ENCODE measurements at places on chromosomes 2 and 18.
A peak's percentile ranks its signal among the peaks of the same experiment; 100 is the strongest.

DNA sequence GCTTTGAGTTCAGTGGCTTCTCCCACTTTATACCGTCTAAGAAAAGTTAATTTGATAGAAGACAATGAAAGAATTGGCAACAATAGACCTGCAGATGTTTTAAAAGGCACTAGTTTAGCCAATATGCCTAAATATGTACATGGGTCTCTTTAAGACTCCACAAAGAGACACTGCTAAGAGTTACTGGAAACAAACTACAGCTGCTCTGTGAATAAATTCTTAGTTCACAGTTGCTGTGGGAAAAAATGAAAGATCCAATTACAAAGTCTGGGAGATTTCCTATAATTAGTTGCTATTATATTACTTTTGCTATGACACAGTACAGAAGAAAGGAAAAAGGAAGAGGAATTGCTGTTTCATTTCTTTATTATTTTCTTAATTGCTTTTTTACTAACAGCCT is 34.3 kb downstream of the SCN9A start:
- no peak for DNase-seq

DNA sequence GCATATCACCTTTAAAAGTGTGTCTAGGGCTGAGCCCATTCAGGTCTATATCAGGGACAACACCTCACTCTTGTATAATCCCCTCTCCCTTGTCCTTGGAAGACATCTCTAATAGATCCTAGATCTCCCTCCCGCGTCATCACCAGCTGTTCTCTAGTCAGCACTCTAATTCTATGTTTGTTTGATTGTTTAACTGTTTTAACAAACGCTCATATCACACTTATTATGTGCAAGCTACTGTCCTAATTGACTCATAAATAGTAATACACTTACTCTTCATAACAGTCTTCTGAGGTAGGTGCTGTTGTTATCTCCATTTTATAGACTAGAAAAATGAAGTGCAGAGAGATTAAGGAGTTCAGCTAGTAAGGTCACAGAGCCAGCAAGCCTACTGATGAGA is 1.6 kb upstream of the ERMN start:
- no peak for DNase-seq

- DNase-seq: no peak
Observed at GRCh38 chr2:74420006-74420405, 1.4 kb downstream of the C2orf81 start.

- no peak for DNase-seq
Observed at GRCh38 chr2:145723872-145724271, 1204.0 kb upstream of the ZEB2 start.

DNA sequence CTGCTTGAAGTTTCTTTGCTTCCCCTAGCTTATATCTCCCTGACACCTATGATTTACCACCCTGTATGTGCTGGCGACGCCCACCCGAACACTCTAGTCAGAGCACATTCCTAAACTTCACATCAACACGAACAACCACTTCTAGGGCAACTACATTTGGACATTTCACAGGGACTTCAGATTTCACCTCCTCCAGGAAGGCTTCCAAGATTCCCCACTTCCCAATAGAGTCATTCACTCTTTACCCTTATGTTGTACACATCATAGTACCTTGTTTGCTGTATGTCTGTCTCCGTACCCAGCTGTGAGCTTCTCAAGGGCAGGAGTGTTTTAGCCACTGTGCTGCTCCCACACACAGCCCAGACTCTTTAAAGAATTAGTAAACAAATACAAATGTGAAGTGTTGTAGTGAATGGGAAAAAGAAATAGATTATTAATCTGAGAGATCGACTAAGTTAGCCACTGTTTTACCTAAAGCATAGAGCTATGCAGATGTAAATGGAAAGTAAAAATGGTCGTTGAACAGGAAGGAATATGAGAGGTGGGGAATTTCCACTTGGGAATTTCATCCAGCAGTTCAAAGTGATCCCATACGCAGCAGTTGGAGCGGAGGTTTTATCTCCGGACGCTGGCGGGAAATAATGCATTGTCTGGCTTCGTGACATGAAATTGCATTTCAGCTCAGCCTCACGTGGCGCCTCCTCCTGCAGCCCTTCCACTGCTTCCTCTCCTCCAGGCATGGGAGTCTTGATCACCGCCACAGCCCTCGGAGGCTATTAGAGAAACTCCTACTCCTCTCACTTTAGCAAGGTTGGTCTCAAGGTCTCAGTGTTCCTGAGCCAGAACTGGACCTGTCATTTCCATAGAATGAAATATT is 233.4 kb upstream of the COPS8 start:
- DNase-seq: no peak

DNA sequence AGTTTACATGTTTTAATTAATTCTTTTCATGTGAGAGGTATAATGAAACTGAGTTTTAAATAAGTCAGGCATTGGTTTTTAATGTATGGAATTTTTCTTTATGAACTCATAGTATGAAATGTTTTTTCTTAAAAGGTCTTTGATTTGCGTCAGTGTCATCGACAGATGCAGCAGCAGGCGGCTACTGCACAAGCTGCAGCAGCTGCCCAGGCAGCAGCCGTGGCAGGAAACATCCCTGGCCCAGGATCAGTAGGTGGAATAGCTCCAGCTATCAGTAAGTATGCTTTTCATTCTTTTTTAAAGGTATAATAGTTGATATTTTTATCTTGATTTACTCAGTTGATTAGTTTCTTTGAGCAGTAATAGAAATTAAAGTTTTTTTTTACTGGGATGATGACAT is 46.5 kb downstream of the SMAD4 start:
- DNase-seq: no peak

DNA sequence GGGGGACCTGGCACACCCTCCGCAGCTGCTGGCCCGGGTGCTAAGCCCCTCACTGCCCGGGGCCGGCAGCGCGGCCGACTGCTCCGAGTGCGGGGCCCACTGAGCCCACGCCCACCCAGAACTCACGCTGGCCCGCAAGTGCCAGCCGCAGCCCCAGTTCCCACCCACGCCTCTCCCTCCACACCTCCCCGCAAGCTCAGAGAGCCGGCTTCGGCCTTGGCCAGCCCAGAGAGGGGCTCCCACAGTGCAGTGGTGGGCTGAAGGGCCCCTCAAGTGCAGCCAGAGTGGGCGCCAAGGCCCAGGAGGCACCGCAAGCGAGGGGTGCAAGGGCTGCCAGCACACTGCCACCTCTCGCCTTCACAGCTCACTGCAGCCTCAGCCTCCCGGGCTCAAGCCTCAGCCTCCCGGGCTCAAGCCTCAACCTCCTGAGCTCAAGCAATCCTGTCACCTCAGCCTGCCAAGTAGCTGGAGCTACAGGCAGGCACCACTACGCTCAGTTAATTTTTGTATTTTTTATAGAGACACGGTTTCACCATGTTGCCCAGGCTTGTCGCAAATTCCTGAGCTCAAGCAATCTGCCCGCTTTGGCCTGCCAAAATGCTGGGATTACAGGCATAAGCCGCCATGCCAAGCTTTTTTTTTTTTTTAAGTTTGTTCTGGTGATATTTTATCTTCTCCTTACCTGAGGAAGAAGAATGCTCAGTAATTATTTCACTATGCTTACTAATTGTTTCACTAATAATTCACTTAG is 71.7 kb upstream of the CDCA7 start:
- no peak for DNase-seq

- DNase-seq: peak; percentile 57
Observed at GRCh38 chr2:190746971-190747761, 98.3 kb downstream of the NAB1 start.

DNA sequence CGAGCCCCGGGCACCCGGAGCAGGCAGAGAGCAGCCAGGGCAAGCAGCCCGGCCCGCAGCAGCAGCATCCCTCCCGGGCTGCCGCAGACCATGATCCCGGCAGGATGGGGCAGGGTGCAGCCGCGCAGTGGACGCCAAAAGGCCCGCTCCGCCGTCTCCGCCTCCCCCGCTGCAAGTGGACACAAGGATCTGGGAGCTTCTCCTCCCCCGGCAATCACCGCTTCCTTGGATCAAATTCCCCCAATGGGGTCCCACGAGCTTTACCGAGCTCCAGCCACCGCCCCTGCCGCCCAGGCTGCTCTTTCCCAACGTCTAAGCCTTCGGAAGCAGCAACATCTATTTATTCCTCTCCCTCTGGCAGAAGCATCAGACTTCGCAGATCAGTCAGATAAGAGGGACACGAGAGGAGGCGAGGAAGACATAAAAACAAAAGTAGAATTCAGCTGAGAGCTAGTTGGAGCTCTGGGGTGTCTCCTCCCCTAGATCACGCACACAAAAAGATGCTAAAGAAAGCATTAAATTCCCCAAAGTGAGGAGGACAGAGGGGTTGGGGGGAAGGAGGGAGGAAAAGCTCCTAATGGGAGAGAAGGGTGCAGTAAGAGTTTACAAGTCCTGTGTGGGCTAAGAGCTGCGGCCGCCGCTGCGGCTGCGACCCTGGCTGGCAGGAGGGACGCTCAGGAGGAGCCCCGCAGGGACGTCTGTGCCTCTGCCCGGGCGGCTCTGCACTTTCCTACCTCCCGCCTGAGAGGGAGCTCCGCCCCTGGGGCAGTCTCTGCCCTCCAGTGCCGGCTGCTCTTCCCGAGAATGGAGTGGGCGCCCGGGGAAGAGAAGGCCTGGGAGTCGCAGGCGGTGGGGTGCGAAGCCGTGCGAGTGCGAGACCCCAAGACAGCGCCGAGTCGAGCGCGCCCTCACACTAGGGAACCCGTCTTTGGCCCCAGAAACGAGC is at the start of gene FRZB:
FRZB (minus strand) TSS at position 177 of the 946 bp plus-strand sequence; CDS start at position 92, 85 bp downstream.
- DNase-seq: no peak

DNA sequence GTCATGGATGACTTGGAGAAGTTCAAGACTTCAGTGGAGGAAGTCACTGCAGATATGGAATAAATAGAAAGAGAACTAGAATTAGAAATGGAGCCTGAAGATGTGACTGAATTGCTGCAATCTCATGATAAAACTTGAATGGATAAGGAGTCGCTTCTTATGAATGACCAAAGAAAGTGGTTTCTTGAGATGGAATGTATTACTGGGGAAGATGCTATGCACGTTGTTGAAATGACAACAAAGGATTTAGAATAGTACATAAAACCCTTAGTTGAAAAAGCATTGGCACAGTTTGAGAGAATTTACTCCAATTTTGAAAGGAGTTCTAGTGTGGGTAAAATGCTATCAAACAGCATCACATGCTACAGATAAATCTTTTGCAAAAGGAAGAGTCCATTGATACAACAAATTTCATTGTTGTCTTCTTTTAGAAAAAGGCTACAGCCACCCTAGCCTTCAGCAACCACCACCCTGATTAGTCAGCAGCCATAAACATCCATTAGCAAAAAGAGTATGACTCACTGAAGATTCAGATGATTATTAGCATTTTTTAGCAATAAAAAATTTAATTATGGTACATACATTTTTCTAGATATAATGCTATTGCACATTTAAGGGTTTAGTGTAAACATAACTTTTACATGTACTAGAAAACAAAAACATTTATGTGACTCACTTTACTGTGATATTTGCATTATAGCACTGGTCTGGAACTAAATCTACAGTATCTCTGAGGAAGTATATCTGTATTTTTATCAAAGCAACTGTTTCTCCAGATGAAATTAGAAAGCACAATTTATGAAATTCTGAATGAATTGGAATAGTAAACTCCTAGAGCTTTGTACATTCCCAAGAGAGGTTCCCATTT is 110.5 kb upstream of the TACR1 start:
- no peak for DNase-seq

- DNase-seq: no peak
Observed at GRCh38 chr2:37201208-37201607, 4.9 kb downstream of the CEBPZOS start.

GRCh38 chr2:177888581-177888980 is 184.0 kb downstream of the PDE11A start:
- DNase-seq: no peak
